ENCODE measurements at places on chromosomes 5 and 9.
A peak's percentile ranks its signal among the peaks of the same experiment; 100 is the strongest.

- DNase-seq = no peak
These were observed 161.9 kb upstream of the GAS1 start for GRCh38 chr9:87109231-87109631.

DNA sequence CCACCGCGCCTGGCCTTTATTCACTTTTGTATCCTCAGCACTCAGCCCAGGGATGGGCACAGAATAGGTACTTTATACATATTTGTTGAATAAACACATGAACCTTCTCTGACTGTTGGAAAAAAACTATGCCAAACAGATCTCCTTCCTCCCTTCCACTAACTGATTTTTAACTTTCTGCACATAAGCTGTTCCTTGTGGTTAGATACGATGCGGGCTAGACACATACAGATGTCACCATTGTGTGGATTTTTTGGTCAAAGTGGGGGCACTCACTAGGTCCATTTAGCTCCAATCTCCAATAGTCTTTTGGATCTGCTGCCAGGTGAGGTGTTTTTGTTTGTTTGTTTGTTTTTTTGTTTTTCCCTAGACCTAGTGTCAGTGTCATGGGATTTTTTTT is 5.1 kb downstream of the TEX48 start:
- DNase-seq = no peak

- no peak for DNase-seq
These were observed 16.2 kb downstream of the TRPM3 start for GRCh38 chr9:71105192-71105591.

DNA sequence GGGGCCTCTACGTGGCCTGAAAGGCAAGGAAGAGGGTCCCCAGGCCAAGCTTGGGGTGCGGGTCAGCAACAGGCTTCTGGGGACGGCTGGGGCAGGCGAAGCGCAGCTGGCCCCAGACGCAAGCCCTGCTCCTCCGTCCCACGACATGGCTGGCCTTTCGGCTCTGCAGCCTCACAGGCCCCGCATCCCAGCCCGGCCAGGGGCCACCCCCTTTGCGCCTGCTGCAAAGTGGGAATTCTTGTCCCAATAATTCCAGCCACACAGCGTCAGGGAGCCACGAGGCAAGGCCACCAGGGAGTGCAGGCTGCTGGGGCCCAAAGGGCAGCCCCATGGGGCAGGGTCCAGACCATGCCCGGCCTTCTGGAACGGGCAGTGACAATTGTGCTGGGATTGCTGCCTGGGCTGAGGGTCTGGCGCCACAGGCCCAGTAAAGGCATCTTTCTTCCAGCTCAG is 1.1 kb upstream of the ENTPD2 start:
- no peak for DNase-seq

DNA sequence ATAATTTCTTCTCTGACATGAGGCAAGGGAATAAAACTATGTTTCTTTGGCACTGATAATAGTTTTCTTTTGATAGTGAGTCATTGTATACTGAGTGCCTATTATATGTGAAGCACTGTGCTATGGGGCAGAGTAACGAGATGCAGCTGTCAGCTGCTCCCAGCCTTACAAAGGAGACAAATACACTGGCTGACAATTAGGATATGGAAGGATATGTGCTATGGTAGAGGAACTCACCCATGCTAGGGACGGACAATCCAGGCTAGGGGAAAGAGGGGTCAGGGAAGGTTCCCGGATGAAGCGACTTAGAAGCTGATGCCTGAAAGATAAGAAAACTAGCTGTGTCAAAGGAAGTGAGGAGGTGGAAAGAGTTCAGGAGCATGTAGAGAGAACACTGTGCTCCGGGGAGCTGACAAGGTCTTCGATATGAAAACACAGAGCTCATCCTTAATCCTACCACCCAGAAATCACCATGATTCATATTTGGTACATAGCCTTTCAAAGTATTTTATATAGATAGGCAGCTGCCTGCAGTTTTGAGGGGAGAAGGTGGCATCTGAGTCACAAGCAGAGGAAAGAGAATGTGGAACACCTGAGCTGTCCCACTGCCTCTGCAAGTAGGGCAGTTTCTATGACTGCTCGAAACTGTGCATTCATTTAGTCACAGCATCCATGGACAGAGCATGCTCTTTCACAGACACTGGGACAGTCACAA is 12.1 kb downstream of the BSPRY start:
- DNase-seq = peak; percentile 54

- DNase-seq = no peak
These were observed 52.5 kb downstream of the AP3B1 start for GRCh38 chr5:78242001-78242400.

Data from hepatic stellate cell (primary cell).